ENCODE measurements at places on chromosomes 16 and 17.

GRCh38 chr17:14559264-14560119 lies 258.6 kb downstream of the HS3ST3B1 start:
- no peak for DNase-seq

GRCh38 chr16:35296962-35297653 lies 1837.7 kb downstream of the TP53TG3F start:
- no peak for DNase-seq

DNA sequence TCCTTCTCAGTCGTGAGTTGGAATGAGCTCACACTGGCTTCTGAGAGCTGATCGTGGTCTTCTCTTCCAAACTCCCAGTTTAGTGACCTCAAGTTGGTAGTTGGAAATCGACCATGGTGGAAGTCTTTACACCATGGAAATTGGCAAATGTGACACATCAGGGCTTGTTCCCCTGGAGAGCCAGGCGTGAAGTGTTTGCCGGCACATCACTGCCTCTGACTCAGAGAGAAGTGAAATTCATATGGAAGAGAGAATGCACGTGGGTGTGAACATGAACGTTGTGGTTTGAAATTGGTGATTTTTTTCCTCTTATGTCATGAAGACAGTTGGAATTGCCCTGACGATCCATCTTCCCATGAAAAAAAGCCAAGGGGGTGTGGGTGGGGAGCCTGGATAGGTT lies 47.4 kb downstream of the AXIN2 start:
- DNase-seq = peak; percentile 26

DNA sequence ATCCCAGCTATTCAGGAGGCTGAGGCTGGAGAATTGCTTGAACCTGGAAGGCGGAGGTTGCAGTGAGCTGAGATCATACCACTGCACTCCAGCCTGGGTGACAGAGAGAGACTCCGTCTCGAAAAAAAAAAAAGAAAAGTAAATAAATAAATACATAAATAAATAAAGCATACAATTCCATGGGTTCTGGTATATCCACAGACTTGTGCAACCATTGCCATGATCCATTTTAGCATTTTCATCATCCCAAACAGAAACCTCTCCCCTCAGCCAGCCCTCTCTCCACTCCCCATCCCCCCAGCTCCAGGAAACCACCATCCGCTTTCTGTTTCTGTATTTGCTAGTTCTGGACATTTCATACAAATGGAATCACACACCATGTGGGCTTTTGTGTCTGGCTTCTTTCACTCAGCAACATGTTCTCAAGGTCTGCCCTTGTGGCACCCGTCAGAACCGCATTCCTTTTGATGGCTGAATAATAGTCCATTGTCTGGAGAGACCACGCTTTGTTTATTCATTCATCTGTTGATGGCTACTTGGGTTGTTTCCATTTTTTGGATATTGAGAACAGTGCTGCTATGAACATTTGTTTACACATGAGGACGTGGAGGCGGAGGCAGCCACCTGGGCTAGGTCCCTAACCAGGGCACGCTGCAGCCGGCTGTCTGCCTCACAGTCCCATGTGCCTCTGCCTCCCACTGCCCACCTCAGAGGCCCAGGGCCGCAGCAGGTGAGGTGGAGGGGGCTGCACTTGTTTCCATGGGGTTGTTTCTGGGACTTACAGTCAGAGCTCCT lies 76.2 kb downstream of the NT5M start:
- no peak for DNase-seq

GRCh38 chr16:2150418-2151187 lies 2.2 kb downstream of the RAB26 start:
- peak; percentile 74 for DNase-seq

GRCh38 chr17:58865301-58865700 lies 109.6 kb downstream of the PPM1E start:
- DNase-seq = no peak

- DNase-seq = no peak
These were observed 73.2 kb downstream of the RTN4RL1 start for GRCh38 chr17:1951920-1952319.

DNA sequence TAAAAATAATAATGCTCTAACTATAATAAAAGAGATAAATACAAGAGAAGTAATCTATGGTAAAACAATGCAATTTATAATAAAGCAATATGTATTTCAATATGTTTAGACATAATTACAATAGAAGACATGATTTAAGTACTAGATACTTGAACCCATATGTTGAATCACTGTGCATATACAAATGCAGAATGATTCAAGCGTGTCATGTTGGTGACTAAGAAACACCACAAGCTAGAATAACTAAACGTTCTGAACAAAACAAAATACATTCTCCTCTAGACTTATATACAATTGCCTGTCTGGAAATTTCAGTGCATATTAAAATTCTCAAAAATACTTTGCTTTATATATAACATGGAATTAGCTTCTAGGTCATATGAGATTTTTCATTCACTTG lies 11.2 kb downstream of the TADA2A start:
- DNase-seq = no peak

GRCh38 chr16:27096375-27096774 lies 29.6 kb downstream of the C16orf82 start:
- no peak for DNase-seq

GRCh38 chr17:51668155-51668962 lies 408.0 kb downstream of the UTP18 start:
- DNase-seq = no peak

DNA sequence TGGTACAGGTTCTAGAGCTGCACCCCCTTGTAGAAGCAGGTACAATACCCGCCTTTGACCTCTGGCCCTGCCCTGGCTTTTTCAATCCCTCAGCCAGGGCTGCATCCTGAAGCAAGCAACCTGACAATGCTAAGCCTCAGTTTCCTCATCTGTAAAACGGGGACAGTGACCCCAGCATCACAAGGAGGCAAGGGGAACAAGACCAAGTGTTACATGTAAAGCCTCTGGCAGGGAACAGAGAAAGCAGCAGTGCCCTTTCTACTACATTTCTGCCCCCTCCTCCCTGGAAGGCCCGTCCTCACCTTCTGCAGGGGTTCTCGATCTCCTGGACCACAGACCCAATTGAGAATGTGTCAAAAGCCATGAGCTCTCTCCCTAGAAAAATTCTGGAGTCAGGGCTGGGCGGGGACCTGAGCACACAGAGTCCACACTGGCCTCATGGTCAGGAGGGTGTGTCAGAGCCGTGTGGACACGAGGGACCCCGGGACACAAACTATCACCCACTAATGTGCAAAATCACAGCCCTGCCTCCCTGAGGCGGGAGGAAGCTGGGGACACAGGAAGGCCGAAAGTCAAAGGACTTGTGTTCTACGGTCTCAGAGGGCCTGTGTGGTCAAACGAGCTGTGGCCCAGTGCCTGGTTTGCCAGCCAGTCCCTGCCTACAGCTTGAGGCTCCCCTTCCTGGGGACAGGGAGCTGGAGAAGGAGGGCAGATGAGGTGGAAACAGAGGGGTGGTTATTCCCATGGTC lies 27.5 kb downstream of the LRRC75A start:
- no peak for DNase-seq

DNA sequence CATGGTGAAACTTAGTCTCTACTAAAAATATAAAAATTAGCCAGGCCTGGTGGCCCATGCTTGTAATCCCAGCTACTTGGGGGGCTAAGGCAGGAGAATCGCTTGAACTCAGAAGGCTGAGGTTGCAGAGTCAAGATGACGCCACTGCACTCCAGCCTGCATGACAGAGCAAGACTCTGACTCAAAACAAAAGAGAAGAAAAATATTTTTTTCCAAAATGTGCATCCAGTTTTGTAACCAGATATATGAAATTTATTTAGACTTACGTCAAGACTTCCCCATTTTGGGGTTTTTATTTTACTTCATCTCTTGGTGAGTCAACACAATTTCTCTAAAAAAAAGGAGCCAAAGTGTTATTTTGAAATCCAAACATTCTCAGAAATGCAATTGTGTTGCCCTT lies 5.5 kb upstream of the TM4SF5 start:
- DNase-seq = no peak

DNA sequence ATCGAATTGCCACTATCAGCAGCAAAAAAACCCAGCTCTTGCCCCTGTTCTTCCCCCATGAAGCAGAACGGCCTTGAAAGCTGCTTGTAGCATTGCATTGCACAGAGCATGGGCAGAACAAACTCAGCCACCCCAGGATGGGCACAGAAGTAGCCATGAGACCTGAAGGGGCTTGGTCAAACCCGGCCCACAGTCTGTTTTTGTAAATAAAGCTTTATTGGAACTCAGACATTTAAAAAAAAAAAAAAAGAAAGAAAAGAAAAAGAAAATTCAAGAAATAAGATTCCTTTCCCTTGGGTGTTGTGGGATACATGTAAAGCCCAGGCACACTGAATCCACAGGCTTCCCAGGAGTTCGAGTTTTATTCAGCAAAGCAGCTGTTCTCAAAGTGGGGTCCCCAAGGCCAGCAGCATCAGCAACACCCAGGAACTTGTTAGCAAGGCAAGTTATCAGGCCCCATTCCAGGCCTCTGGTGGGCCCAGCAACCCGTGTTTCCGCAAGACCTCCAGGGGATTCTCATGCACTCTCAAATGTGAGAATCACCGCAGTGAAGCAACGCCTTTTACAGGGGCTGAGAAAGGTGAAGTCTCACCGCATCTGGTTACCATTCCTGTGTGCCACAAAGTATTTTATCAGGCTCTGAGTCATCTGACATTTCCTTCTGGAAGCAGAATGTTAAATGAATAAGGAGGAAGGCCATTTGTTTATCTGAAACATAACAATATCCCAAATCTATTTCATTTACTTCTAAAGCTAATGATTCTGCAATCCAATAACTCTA lies 108.2 kb downstream of the SLC39A11 start:
- DNase-seq = no peak

DNA sequence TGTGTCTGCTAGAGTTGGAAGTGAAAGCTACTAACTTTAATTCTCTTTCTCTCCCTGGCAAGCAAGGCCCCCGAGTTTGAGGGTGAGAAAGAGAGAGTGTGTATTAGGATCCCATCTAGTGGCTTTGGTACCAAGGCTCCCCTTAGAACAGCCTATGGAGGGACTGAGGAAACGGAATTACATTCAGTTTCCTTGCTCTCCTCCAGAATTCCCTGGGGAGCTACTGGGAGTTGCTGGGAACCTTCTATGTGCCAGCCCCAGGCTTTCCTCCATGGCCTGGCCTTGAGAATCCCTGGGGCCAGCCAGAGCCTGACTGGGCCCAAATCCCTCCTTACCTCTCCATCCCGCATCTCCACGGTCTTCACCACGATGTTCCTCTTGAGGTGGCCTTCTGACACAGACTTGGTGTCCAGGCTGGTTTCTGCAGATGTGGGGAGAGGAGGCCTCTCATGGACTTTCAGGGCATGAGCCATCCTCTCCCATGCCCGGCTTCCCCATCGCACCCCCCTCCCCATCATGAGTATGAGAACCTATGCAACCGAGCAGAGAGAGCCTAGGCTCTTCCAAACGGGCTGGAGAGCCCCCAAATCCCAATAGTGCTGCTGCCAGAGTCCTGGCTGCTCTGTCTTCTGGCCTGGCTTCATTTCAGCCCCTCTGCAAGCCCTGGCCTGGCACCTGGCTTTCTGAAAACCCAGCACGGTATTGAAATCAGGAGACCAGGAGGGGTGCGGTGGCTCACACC lies 7.4 kb downstream of the GFAP start:
- DNase-seq = no peak

- no peak for DNase-seq
These were observed 4.5 kb downstream of the HERPUD1 start for GRCh38 chr16:56936491-56936890.

GRCh38 chr17:68941761-68942160 lies 13.4 kb downstream of the ABCA8 start:
- no peak for DNase-seq

DNA sequence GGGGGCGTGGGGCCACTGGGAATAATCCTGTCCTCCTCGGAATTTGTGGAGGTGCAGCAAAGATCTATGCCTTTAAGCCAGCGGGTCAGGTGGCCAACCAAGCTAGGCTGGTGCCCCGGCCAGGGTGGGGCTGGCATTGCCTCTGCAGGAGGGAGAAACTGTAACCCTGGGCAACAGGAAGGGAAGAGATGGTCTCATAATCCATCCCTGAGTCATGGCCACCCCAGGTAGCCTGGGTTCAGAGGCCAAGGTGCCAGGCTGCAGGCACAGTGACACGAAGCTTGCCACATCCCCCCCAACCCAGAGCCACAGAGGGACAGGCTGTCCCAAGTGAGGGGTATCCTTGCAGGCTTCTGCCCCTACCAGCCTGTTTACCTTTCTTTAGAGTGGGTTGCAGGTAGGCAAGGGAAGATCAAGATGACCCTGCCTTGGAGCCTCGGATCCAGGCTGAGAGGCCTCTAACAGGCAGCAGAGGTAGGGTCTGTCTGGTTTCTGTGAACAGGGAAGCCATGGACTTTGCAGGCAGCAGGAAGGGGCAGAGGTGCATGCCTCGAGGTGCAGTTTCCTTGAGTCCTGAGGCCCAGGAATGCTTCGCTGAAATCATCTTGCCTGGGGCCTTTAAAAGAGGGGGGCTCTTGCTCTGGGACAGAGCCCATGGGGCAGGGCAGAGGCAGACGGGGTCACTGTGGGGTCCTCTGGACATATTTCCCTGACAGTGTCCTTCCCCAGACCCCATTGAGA lies 4.0 kb downstream of the LASP1 start:
- no peak for DNase-seq

- DNase-seq = peak; percentile 73
These were observed 16.6 kb downstream of the CD7 start for GRCh38 chr17:82300707-82301270.

DNA sequence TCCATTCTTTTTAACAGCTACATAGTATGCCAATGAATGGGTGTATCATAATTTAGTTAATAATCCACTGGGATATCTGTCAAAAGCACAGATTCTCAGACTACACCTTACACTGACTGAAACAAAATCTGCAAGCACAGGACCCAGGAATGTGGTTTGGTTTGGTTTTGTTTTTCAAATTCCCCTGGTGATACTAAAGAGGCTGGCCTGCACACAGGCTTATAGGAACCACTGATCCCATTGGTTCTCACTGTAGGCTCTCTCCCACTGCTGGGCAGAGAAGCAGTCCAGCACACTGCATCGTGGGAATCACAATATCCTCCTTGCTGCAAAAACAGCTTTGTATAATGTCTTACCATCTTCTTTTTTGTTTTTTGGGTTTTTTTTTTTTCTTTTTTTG lies 67.1 kb downstream of the TEX14 start:
- DNase-seq = no peak

DNA sequence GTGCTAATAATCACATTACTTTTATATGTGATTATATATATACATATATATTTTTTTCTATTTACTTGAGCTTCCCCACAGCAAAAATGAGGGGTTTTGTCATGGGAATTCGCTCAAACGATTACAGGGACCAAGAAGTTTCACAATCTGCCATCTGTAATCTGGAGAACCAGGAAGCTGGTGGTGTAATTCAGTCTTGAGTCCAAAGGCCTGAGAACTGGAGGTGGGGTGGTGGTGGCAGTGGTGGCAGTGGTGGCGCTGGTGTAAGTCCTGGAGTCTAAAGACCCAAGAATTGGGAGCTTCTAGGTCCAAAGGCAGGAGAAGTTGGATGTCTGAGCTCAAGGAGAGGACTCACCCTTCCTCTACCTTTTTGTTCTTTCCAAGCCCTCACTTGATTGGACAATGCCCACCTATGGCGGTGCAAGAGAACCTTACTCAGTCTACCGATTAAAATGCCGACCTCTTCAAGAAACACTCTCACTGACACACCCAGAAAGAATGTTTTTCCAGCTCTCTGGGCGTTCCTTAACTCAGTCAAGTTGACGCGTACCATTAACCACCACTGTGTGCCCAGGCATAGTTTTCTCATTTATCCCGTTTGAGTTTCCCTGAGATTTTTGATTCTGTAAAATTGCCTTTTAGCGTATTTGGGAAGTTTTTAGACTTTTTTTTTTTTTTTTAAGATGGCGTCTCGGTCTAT lies 31.9 kb downstream of the POLR2A start:
- DNase-seq = no peak

All from activated CD4-positive, alpha-beta T cell treated with anti-CD3 and anti-CD28 coated beads, Interleukin-10, Interleukin-2, amounts not matched to agents 100 ng/mL and 50 ng/mL, durations not matched to agents 16 hours and 8 hours (primary cell).